SJCRH30 (cell line): ENCODE measurements at places on chromosomes 1 and 21. TPM values are rescaled to one million over a fixed set of nuclear protein-coding genes. Genes with fewer than 3 reads are reported as not detected.

DNA sequence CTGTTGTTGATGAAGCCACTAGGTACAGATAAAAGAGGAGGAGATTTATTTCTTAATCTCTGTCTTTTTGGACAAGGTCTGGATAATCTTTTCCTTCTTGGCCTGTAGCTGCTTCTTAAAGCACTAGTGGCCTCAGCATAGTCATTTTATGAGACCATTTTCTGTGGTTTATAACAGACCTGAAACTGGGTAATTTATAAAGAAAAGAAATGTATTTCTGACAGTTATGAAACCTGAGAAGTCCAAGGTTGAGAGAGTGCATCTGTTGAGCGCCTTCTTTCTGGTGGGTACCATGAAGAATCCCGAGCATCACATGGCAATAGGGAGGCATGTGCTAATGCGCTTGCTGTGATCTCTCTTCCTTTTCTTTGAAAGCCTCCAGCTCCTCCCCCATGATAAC, 36.7 kb upstream of the PDC start:
- DNase-seq: no peak

GRCh38 chr1:180966312-180966711, 53.6 kb downstream of the KIAA1614 start:
- DNase-seq: no peak

- peak; percentile 96 for DNase-seq
Measured at GRCh38 chr1:17120962-17121837, 1.9 kb upstream of the PADI2 start.

- DNase-seq: peak; percentile 45
Measured at GRCh38 chr1:229430761-229431283, 3.1 kb downstream of the ACTA1 start.

Gene CSF3R
- not detected in 2 replicates for total RNA-seq

DNA sequence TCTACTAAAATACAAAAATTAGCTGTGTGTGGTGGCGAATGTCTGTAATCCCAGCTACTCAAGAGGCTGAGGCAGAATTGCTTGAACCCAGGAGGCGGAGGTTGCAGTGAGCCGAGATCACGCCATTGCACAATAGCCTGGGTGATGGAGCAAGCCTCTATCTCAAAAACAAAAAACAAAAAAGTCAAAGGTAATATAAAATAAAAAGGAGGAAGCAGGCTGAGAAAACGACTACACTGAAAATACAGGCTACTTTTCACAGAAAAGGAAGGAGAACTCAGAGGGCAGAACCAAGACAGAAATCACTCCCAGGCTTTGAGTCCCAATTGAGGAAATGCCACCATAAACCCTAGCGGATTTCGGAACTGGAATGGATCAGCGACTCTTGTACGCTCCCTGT, 5.9 kb upstream of the A3GALT2 start:
- DNase-seq: no peak

DNA sequence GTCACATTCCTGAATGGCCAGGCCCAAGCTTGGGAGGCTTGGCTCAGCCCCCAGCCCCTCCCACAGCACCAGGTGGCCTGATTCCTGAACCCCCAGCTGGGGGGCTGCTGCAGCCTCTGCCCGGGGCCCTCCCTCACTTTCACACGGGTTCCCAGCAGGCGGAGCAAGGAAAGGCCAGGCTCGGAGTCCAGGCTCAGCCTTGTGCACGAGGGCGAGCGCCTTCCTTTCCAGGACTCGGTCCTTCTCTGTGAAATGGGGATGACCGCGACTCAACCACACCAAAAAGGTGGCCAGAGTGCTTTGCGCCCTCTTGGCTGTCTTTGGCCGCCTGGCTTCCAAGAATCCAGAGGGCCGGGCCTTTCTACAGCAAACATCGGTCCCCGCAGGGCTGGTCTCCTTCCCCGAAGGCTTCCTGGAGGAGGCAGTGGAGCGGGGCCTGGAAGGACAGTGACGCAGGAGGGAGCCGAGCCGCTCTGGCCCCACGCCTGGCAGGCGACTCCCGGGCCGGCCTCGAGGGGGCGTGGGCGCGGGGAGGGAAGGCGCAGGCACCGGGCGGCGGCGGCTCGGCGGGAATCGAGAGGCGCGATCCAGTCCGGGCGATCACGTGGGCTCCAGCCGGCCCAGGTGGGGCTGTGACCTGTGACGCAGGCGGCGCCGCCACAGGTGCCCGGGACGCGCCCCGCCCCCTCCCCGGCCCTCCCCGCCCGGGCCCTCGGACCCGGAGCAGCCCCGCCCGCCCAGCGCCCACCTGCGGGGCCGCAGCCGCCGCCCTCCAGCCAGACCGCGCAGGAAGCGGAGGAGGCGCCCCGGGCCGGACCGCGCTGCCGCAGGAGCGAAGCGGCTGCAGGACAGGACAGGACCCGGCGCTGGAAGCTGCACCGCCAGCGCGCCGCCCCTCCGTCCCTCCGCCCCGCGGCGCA, at the start of gene ARHGEF16:
ARHGEF16 (plus strand) TSS at position 775 of the 920 bp plus-strand sequence. CDS start 8,420 bp downstream, outside the sequence.
- no peak for DNase-seq

Gene IFNLR1
- total RNA-seq: not detected in 2 replicates

Gene PYGO2
- total RNA-seq: 29.4 and 29.8 TPM in 2 replicates

DNA sequence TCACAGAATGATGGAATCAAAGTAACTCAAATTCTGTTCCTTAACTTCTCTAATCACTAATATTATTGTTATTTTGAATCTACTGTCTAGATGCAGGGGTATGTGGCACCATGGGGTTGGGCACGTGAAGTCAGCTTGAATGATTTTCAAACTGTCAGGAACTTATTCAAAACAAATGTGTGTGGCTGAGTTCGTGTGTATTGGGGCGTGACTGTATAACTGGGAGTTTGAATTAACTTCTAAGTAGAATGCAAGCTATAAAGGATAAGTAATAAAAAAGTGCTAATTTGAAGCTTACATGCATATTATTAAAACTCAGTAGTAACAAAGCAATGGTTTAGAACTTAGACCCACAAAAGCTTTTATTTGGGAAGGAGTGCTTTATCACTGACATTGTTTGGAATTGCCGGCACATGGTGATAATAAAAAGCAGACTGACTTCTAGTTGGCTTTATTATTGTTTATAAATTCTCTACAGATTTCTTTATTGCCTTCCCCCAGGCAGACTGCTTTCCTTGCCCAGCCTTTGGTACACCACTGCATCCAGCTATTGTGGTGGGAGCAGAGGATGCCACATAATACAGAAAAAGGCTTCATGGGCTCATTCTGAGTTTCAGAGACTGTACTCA, 84.3 kb downstream of the TENT5C start:
- DNase-seq: no peak

Gene CDC20
- 181 and 185 TPM in 2 replicates for total RNA-seq

Gene IFT25
- 110 and 119 TPM in 2 replicates for total RNA-seq

GRCh38 chr1:183226361-183226760, 40.3 kb downstream of the LAMC2 start:
- no peak for DNase-seq

Gene CAPN8
- total RNA-seq: not detected in 2 replicates

Gene HSD3B2
- not detected in 2 replicates for total RNA-seq

GRCh38 chr1:2251786-2252185, 23.7 kb downstream of the SKI start:
- no peak for DNase-seq

- DNase-seq: peak; percentile 41
Measured at GRCh38 chr1:43786960-43787359, 79.6 kb downstream of the ST3GAL3 start.

DNA sequence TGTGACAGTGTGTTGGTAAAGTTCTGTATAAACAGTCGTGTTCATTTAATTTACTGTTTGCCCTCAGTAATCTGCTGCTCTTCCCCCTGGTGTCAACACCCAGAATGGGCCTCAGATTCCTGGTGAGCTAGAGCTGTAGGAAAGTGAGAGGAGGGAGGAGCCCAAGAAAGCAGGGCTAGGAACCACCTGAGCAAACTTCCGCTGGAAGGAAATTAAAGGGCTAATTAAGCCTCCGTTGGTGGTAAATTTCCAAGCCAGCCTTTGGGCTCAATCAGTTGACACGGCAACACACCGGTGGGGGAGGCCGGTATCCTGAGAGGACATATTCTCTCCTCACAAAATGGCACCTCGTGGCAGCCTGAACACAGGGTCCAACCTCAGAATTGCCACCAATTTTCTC, 32.9 kb downstream of the RAB3B start:
- no peak for DNase-seq

Gene CSMD2
- 0.14 and 0.20 TPM in 2 replicates for total RNA-seq
